ENCODE measurements at places on chromosomes 12 and 14.

- DNase-seq, result no peak
Observed at GRCh38 chr14:97120611-97121031, 323.4 kb downstream of the VRK1 start.

- peak; percentile 81 for DNase-seq
Observed at GRCh38 chr12:6961278-6961694, 9.2 kb downstream of the PHB2 start.

GRCh38 chr14:53663709-53664108, 292.9 kb downstream of the BMP4 start:
- peak; percentile 4 for DNase-seq

GRCh38 chr12:65721541-65722190, 102.6 kb upstream of the HMGA2 start:
- DNase-seq, result no peak

- DNase-seq, result no peak
Observed at GRCh38 chr14:94244182-94244581, 48.9 kb downstream of the SERPINA10 start.
